ENCODE measurements at places on chromosomes 5 and 9.

DNA sequence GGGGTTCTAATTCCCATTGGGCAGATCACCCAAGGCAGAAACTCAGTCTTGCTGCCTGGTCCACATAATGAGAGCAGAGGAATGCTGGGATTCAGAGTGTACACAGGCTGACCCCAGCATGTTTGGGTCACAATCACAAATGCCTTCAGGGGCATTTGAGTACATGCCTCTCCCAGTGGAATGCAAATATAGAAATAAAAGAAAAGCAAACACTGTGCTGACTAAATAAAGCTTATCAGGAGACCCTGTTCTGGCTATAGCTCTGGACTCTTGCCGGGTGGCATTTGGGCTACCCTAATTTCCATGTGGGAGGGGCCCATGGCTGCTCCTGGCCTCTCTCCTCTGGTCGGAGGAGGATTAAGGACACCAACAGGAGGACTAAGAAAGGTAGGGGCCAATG is 121.4 kb downstream of the DOCK8 start:
- DNase-seq: no peak

GRCh38 chr9:135326633-135327152 is 152.9 kb upstream of the PPP1R26 start:
- no peak for DNase-seq

GRCh38 chr9:36930941-36931340 is 103.1 kb downstream of the PAX5 start:
- DNase-seq: no peak

DNA sequence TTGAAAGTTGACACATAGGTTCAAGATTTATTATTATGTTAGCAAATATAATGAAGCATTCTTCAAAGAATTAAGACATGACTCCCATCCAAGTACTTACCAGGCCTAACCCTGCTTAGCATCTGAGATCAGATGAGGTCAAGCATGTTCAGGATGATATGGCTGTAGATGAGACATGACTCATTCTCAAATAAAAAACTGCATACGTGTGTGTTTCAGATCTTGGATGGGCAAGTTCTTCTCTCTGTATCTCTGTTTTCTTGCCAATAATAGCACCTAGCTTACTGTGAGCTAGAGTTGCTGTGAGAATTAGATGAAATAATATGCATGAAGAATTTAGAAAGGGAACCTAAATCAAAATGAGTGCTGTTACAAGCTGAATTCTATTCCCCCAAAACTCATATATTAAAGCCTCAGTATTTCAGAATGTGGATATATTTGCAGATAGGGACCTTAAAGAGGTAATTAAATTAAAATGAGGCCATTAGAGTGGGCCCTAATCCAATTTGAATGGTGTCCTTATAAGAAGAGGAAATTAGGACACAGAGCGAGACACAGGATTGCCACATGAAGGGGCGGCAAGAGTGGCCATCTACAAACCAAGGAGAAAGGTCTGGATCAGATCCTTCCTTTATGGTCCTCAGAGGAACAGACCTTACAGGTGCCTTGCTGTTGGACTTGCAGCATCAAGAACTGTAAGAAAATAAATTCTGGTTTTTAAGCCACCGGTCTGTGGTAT is 146.2 kb downstream of the MARCHF11 start:
- DNase-seq: no peak

DNA sequence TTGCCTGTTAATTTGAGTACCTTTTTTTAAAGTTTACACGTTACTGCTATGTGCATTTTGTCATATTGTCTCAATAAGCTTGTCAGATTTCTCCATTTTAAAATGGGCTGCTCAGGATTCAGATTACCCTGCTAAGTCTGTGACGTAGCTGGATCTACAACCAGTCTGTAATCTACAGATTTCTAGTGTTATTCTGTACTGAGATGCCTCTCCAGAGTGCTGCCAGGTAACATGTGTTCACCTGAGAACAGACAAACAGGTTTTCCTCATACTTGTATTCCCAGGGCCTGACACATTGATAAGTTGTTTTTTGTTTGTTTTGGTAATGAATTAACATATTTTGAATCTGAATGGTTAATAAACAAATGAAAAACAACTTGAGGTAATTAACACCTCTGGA is 15.3 kb downstream of the RAB24 start:
- DNase-seq: no peak

- DNase-seq: no peak
These were observed 64.6 kb upstream of the RASGRF2 start for GRCh38 chr5:80895523-80895922.

DNA sequence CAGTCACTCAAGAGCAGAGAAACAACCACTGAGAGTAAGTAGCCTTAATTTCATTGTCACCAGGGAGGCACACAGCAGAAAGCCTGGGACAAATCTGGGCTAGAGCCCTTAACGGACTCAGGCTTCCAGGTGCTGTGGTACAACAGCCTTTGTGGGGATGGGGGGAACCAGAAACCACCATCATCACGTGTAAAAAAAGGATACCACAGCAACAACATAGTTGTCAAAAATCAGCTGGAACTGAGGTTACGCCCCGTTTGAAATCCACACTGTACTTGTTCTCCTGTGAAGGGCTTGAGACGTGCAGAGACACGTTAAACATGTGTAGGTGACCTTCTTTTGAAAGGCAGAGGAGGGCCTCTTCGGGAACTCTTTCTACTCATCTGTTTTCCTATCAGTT is 16.6 kb upstream of the PLPP1 start:
- no peak for DNase-seq

GRCh38 chr5:134124289-134125038 is 10.0 kb downstream of the TCF7 start:
- no peak for DNase-seq

DNA sequence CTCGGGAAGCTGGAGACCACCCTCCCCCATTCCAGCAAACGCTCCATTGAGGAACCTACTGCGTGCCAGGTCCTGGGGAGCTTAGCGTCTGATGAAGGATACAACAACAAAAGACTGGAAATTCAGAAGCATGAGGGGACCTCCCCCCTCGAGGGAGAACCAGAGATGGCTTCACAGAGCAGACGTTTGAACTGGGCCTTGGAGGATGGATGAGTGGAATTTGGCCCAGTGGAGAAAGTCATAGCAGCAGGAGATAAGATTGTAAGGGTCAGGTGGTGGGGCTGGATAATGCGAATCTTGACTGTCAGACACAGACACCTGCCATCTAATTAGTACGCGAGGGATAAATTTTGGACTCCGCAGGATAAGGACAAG is 1.2 kb upstream of the SLC25A51 start:
- DNase-seq: no peak

DNA sequence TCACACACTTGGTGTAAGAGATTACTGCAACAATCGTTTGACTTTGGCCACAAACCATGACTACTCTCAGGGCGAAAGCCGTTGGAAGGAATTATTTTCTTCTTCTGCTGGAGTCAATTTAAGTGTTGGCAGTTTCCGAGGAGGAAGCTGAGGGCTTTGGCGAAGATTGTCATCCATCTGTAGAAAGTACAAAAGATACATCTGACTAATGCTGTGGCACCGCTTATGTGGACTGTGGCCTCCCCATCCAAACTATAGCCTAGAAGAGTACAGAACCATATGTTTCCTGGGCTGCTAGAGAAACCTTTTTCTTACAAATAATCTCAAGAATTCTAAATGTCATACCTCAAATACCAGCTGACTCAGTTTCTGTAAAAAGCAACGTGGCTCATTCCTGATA is 7.4 kb downstream of the MTX3 start:
- no peak for DNase-seq

DNA sequence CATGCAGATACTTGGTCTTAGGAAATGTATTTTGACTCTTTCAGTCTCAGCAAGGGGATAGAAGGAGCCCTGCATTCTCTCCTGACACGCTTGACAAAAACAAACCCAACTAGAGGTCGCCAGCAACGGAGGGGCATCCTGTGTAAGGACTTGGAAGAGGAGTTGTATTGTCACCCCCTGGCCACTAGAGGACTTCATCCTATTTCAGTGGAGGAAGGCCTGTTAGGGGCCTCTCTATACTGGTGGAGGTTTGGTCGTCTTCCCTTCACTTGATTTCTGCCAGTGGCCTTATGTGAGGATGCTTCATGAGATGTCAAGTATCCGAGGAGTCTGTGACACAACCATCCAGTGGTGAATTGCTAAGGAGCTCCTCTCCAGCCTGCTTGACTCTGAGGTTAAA is 122.8 kb upstream of the STC2 start:
- peak; percentile 36 for DNase-seq

- no peak for DNase-seq
These were observed 110.4 kb upstream of the FAM174A start for GRCh38 chr5:100424787-100425186.
